Fibroblast of lung (primary cell): ENCODE measurements at places on chromosomes 13 and 19. TPM values are rescaled to one million over a fixed set of nuclear protein-coding genes. Genes with fewer than 3 reads are reported as not detected.
A peak's percentile ranks its signal among the peaks of the same experiment; 100 is the strongest.

- no peak for DNase-seq
- H3K4me1 ChIP-seq = no peaks in the 10 kb centered on the region
- H3K27ac ChIP-seq = no peak overlapping the region
- H3K36me3 ChIP-seq = no peaks in the 10 kb centered on the region
- H3K4me3 ChIP-seq = no peak overlapping the region
Observed at GRCh38 chr13:46975173-46975572, 78.3 kb upstream of the HTR2A start.

DNA sequence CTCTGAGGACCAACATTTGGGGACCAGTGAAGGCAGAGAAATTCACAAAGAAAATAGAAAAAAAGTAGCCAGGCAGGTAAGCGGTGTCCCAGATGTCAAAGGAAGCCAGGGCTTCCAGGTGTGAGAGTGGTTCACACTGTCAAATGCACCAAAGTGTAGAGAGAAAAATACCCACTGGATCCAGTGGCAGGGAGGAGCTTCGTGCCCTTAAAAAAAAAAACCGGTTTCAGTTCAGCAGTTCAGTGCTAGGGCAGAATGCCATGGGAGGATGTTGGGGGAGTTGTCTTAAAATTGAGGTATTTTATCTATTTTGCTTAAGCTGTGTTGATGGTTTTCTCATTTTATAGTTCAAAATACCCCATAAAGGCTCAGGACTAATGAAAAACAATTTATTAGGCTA is 47.8 kb upstream of the C1QTNF9 start:
- no peaks in the 10 kb centered on the region for H3K4me1 ChIP-seq
- DNase-seq = no peak
- no peaks in the 10 kb centered on the region for H3K27me3 ChIP-seq
- H3K27ac ChIP-seq = no peak overlapping the region
- no peak overlapping the region for H3K4me3 ChIP-seq

- peaks cover 68% of the 10 kb centered on the region for H3K27me3 ChIP-seq
- H3K27ac ChIP-seq = no peak within 1 kb of the TSS
- peak within 1 kb of the TSS; percentile 37 for H3K4me3 ChIP-seq
- peak; percentile 32 for DNase-seq
- no peaks in the 10 kb centered on the region for H3K4me1 ChIP-seq
- no peaks in the 10 kb centered on the region for H3K36me3 ChIP-seq
Observed at GRCh38 chr13:28494778-28495537, at the start of gene FLT1. FLT1 (minus strand) TSS chr13:28495128; CDS start chr13:28494843, 285 bp downstream.

GRCh38 chr13:73776151-73776785 is 357.9 kb downstream of the KLF12 start:
- no peak overlapping the region for H3K4me3 ChIP-seq
- no peaks in the 10 kb centered on the region for H3K4me1 ChIP-seq
- DNase-seq = no peak
- H3K36me3 ChIP-seq = no peaks in the 10 kb centered on the region
- H3K27ac ChIP-seq = no peak overlapping the region

- DNase-seq = no peak
- H3K4me1 ChIP-seq = no peaks in the 10 kb centered on the region
- no peaks in the 10 kb centered on the region for H3K36me3 ChIP-seq
- no peak overlapping the region for H3K27ac ChIP-seq
- no peaks in the 10 kb centered on the region for H3K27me3 ChIP-seq
Observed at GRCh38 chr13:39232401-39232980, 194.2 kb downstream of the NHLRC3 start.

DNA sequence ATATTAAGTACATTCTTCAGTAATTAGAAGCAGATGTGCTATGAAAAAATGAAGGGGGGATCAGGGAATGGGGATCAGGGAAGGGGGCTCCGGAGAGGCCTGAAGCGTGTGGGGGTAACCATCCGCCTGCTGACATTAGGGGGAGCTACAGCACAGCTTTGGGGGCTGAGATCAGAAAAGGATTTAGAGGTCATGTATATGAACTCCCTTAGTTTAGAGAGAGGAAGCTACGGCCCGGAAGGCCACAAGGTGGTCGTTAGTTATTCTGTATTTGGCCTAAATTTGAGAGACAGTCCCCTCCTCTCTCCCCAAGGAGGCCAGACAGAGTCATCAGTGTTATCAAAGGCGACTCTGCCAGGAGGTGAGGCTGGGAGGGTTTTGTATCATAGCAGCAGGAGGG is 99.0 kb downstream of the TM9SF2 start:
- no peak overlapping the region for H3K27ac ChIP-seq
- H3K36me3 ChIP-seq = no peaks in the 10 kb centered on the region
- H3K27me3 ChIP-seq = no peaks in the 10 kb centered on the region
- no peak overlapping the region for H3K4me3 ChIP-seq
- no peaks in the 10 kb centered on the region for H3K4me1 ChIP-seq

GRCh38 chr13:111510502-111511218 is 190.2 kb downstream of the TEX29 start:
- no peaks in the 10 kb centered on the region for H3K4me1 ChIP-seq
- no peaks in the 10 kb centered on the region for H3K36me3 ChIP-seq
- no peak overlapping the region for H3K27ac ChIP-seq
- no peak for DNase-seq
- no peak overlapping the region for H3K4me3 ChIP-seq

- no peaks in the 10 kb centered on the region for H3K27me3 ChIP-seq
- no peak overlapping the region for H3K4me3 ChIP-seq
- H3K27ac ChIP-seq = no peak overlapping the region
- no peaks in the 10 kb centered on the region for H3K36me3 ChIP-seq
- no peaks in the 10 kb centered on the region for H3K4me1 ChIP-seq
Observed at GRCh38 chr13:50691176-50691680, 152.3 kb downstream of the DLEU7 start.

- H3K4me3 ChIP-seq = no peak overlapping the region
- H3K27me3 ChIP-seq = no peaks in the 10 kb centered on the region
- no peaks in the 10 kb centered on the region for H3K4me1 ChIP-seq
- no peak for DNase-seq
- H3K36me3 ChIP-seq = no peaks in the 10 kb centered on the region
Observed at GRCh38 chr13:45737571-45738017, 35.5 kb downstream of the CBY2 start.

- no peak overlapping the region for H3K27ac ChIP-seq
- no peak overlapping the region for H3K4me3 ChIP-seq
- no peak for DNase-seq
- no peaks in the 10 kb centered on the region for H3K36me3 ChIP-seq
- no peaks in the 10 kb centered on the region for H3K27me3 ChIP-seq
- H3K4me1 ChIP-seq = no peaks in the 10 kb centered on the region
Observed at GRCh38 chr19:48230555-48231129, 25.1 kb downstream of the CARD8 start.

GRCh38 chr19:45920458-45920857 is 5.9 kb upstream of the NANOS2 start:
- H3K4me1 ChIP-seq = no peaks in the 10 kb centered on the region
- no peaks in the 10 kb centered on the region for H3K36me3 ChIP-seq
- H3K27me3 ChIP-seq = peaks cover 5% of the 10 kb centered on the region
- no peak for DNase-seq

DNA sequence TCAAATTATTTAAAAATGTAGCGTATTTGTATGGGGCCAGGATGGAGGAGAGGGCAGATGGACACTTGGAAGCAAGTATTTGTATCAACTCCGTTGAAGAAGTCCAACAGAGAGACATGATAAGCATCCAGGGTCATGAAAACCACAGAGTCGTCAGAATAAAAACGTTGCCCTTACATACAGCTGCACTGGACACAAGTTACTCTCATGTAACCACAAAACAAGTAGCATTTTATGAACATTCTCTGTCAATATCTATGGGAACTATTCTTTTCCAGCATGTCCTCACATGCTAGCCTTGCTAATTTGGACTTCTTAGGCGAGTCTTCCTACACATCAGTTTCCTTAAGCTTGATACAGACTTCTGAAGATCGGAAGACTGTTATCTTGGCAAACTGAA is 35.0 kb downstream of the EFNB2 start:
- DNase-seq = peak; percentile 53
- no peaks in the 10 kb centered on the region for H3K4me1 ChIP-seq
- no peaks in the 10 kb centered on the region for H3K27me3 ChIP-seq
- H3K4me3 ChIP-seq = no peak overlapping the region
- no peak overlapping the region for H3K27ac ChIP-seq

DNA sequence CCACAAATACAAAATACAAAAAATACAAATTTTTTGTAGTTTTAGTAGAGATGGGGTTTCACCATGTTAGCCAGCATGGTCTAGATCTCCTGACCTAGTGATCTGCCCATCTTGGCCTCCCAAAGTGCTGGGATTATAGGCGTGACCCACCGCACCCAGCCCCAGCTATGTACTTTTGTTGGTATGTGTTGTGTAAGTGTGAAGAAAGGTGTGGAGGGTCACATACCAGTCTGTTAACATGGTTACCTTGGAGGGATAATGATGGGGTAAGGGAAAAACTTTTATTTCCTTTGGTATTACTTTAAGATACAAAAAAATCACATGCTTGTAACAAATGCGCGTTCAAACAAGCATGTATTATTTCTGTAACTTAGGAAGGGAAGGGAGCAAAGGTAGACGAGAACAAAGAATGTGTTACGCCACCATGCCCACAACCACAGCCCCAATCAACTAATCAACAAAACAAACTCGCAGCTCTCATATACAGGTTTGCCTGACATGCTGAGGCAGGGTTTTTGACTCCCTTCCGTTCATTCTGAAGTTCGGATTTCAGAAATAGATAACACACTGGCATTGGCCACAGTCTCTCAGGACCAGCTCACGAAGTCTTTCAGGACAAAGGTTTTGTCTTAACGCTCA is 13.5 kb upstream of the VWA8 start:
- H3K4me1 ChIP-seq = no peaks in the 10 kb centered on the region
- H3K27ac ChIP-seq = no peak overlapping the region
- no peaks in the 10 kb centered on the region for H3K27me3 ChIP-seq
- DNase-seq = no peak

DNA sequence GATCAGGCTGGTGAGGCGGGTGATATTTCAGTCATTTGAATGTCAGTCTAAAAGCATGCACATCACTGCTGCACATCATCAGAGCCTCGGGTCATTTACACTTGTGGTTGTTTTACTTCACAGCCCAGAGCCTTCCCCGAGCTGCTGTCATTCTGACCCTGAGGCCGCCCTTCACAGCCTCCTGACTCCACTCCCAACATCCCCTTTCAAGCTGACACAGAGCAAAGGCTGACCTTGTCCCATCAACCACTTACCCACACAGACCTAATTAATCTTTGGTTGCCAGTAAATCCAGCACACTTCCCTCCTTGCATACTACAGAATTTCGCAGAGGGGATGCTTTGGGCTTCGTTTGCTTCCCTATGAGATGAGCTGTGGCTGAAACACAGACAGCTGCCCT is 528.1 kb downstream of the DIAPH3 start:
- H3K36me3 ChIP-seq = no peaks in the 10 kb centered on the region
- no peaks in the 10 kb centered on the region for H3K4me1 ChIP-seq
- no peaks in the 10 kb centered on the region for H3K27me3 ChIP-seq
- H3K27ac ChIP-seq = no peak overlapping the region

DNA sequence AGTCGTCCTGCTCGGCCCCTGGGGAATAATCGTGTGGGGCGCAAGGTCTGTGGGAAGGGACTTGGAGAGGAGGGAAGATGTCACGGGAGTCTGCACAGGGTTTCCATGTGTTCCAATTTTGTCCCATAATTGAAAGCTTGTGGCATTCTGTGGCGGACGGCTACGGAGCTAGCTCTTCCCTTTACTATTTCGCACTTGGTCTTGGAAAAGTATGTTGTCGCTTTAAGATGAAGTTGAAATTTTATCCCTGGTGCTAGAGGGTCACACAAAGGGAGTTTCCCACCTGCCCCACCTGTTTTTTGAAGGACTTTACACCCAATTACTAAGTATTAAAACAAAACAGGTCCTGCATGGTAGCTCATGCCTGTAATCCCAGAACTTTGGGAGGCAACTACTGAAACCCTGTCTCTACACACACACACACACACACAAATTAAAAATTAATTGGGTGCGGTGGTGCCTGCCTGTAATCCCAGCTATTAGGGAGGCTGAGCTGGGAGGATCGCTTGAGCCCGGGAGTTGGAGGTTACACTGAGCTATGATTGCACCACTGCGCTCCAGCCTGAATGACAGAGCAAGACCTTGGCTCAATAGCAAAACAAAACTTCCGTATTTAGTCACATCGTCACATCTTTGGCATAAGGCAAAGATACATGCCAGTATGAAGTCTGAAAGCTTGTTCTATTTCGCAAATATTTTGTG is 967 bp upstream of the TPT1 start:
- peak overlapping the region; percentile 75 for H3K27ac ChIP-seq
- peak overlapping the region; percentile 91 for H3K4me3 ChIP-seq
- peaks cover 18% of the 10 kb centered on the region for H3K36me3 ChIP-seq
- DNase-seq = peak; percentile 60

- no peak for DNase-seq
- peaks cover 22% of the 10 kb centered on the region for H3K4me1 ChIP-seq
- H3K4me3 ChIP-seq = peak overlapping the region; percentile 54
- H3K27me3 ChIP-seq = no peaks in the 10 kb centered on the region
- no peaks in the 10 kb centered on the region for H3K36me3 ChIP-seq
Observed at GRCh38 chr19:3360421-3361383, 5.7 kb upstream of the NFIC start.

- H3K36me3 ChIP-seq = no peaks in the 10 kb centered on the region
- peaks cover 11% of the 10 kb centered on the region for H3K4me1 ChIP-seq
- no peak for DNase-seq
- no peaks in the 10 kb centered on the region for H3K27me3 ChIP-seq
- no peak overlapping the region for H3K27ac ChIP-seq
- H3K4me3 ChIP-seq = no peak overlapping the region
Observed at GRCh38 chr19:7492558-7492957, 3.7 kb upstream of the PEX11G start.

Gene SYDE1
- total RNA-seq = 17.5 and 21.0 TPM in 2 replicates

Gene KANK3
- 0.17 and 0.26 TPM in 2 replicates for total RNA-seq

Gene UBE2L5
- total RNA-seq = not detected in 2 replicates

Gene LRG1
- not detected in 2 replicates for total RNA-seq

Gene RBM26
- total RNA-seq = 15.9 and 20.3 TPM in 2 replicates

Gene FGF9
- total RNA-seq = 0.33 and 0.77 TPM in 2 replicates

Gene RAVER1
- 4.9 and 5.6 TPM in 2 replicates for total RNA-seq

Gene UQCR11
- 89.2 and 110 TPM in 2 replicates for total RNA-seq
